NAMALWA (cell line): ENCODE measurements at places on chromosomes 6 and 20.

DNA sequence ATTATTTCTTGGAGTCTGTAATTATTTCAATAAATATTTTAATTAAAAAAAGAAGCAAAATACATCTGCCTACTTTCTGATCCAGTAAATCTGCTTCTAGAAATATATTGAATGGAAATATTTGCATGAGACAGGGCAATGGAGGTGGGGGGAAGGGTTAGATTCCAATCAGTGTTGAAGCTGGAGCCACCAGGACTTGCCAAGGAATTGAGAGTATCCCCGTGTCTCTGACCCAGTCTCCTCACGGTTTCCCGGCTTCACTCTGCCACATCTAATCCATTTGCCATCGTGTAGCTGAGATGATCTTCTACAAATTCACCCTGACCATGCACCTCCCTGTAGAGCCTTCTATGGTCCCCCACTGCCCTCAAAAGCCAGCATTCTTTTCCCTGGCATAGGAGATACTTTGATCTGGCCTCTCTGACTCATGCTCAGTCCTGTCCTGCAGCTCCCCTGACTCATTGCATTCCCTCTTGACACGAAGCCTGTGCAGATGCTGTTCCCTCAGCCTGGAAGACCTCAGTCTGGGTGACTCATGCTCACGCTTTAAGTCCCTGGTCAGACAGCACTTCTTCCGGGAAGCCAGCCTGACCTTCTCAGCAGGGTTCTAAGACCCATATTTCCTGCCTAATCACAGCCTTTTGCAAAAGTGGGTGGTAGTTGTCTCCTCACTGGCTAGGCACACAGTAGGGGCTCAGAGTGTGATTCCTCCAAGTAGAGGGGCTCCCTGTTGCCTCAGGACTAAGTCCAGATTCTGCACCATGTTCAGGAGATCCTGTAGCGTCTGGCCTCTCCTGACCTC is 23.0 kb upstream of the FKBP1A start:
- DNase-seq: no peak

DNA sequence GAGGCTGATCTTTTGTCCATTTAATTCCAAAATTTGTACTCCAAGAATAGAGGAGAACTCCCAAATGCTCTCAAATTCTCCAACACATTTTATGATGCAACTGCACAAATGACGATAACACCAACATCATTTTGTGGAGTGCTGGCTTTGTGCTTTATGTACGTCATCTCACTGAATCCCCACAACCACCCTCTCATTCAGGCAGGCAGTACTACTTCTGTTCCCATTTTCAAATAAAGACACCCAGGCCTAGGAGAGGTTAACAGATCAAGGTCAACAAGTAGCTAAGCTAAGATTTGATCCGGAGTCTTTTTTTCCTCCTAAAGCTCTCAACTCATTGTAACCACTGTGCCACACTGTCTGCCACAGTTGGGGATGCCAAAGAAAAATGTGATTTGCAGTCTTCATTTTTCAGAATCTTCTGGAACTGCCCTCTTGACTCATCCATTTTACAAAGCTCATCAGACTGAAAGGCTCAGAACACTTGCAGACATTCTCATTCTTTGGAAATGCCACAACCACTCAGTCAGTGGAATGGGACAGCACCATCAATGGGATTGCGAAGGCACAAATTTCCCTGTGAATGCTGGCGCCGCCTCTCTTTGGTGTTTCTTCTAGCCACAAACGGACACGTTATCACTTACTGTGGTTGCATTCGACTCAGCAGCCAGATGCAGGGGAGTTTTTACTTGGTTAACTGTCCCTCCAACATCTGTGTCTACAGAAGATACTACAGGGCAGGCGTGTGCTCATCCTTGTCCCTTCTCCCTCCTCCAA is 184.4 kb downstream of the GJA10 start:
- no peak for DNase-seq

- DNase-seq: no peak
Observed at GRCh38 chr20:17024513-17025119, 202.2 kb upstream of the PCSK2 start.

GRCh38 chr6:166504100-166504499 is 82.4 kb downstream of the RAMACL start:
- no peak for DNase-seq

DNA sequence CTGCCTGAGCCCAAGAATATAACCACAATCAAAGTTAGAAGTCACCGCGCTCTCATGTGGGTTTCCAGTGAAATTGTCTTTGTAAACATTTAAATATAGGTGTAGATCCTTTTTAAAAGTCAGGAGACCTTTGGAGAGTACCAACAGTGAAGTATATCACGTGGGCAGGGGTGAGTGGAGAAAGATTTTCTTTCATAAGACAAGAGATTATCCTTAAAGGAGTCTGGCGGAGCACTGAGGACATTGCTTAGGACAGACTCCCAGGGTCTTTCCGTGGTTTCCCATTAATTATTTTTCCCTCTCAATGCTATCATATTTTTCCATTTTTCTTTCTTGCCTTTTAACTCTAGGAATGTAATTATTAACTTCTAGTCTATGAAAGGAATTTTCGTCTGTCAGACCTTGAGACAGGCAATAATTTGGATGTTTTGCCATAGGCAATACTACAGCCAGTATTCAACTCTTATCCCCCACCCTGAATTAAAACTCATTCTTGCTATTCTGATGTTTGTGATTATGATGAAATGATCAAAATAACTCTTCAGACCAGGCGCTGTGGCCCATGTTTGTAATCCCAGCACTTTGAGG is 31.4 kb downstream of the DCBLD1 start:
- no peak for DNase-seq

DNA sequence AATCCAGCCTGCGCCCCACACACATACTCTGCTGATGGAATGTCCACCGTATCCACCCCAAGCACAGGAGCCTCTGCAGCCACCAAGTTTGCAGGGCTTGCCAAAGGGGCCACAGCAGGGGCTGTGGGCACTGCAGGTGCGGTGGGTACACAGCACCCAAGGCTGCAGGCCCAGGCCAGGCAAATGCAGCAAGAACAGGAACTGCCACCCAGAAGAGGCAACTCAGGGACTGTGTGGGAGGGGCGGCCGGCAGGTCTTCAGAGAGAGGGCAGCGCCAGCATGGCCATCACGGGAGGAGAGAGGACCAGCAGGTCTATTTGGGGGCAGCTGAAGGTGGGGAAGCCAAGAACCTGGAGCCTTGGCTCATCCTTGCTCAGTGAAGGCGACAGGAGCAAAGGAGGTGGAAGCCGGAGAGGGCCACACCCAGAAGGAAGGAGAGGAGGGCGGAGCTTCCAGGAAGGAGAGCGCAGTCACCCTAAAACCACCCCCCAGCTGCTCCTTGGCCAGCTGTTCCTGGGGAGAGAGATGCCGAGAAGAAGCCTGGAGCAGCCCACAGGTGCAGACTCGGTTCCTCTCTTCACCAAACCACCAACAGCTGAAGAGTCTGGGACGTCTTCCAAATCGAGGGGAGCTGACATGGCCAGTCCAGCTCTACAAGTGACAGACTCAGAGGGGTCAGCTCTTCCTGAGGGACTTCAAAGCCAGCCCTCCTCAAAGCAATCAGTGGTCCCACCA is 265.1 kb upstream of the CDYL start:
- DNase-seq: no peak

DNA sequence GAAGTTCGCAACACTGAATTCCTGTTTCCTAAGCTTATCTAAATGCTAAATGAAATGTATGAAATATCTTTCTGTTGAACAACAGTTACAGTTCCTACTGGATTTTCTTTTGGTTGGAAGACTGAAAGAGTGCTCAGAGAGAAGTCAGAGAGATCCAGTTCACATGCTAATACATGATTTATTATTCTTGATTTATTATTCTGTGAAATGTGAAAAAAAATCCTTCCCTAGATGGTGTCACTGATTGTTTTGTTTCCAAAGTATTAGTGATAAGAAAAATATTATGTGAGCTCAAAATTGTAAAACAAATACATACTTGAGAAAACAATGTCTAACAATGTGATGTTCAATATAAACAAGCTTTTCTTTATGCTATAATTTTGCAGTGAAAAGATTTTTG is 42.1 kb downstream of the ADGRG6 start:
- no peak for DNase-seq
